Posterior cingulate gyrus (tissue), 11 donors: ENCODE measurements at places on chromosomes 12 and 14.

GRCh38 chr12:51834411-51834810, 14.1 kb downstream of the FIGNL2 start:
- peak; percentile 68 for DNase-seq

- DNase-seq = no peak
These were observed 2.6 kb downstream of the VDR start for GRCh38 chr12:47902131-47902639.

DNA sequence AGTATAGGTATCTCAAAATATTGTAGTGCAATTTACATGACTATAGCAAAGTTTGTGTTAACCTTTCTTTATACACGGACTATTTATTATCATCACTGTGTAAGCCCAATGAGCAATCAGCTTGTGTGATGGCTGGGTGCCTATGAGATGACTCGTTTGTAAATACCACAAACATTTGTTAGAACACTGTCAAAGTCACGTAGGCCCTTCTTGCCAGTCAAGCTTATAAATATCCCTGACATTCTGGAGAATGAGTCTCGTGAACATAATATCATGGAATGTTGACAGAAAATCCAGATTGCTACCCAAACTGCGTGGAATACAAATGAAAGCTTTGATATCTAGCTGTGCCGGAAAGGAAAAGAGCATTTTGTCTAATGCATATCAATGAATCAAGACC, 648.3 kb upstream of the MDGA2 start:
- DNase-seq = no peak

- DNase-seq = no peak
These were observed 51.8 kb downstream of the SMUG1 start for GRCh38 chr12:54136844-54137580.

GRCh38 chr14:85798856-85799255, 268.9 kb downstream of the FLRT2 start:
- DNase-seq = no peak

DNA sequence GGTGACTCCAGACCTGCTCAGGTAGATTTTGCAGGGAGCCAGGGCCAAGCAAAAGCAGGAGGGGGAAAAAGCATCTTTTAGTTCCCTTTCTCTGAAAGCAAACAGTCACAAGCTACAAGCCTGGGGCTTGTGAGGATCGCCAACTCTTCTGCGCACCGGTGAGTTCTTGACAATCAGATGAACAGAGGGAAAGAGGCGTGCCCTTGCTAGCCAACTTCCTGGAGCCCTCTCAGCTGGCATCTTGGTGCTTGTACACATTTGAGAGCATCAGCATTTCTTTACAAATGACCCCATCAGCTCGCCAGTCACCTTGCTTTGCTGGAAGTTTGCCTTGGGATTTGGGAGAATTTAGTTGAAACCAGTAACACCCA, 55.5 kb downstream of the ZNF664 start:
- DNase-seq = no peak

DNA sequence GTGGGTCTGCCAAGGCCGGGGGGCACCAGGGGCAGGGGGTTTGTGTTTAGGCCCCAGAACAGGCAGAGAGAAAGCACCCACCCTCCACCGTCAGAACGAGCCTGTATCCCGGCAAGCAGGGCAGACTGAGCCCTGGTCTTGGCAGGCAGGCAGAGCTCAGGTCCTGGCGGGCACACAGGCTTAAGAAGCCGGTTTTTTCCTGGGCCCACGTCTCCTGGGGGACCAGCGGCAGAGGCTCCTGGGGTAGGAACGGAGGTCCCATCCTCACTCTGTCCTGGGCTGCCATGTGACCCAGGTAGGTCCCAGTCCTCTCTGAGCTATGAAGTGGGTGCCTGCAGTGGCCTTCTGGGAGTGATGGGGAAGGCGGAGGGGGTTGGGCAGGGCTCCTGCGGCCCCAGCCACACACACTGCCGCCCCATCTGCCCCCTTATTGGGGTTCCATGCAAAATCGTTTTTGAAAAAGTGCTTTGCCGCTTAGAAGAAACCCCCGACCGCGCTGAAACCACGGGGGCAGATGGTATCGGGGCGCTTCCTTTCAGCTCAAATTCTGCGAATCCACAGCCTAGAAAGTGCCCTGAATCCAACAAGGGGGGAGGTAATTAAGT, 24.2 kb downstream of the SH2B3 start:
- DNase-seq = no peak

- DNase-seq = no peak
These were observed 12.0 kb downstream of the FBXO21 start for GRCh38 chr12:117178301-117178700.

DNA sequence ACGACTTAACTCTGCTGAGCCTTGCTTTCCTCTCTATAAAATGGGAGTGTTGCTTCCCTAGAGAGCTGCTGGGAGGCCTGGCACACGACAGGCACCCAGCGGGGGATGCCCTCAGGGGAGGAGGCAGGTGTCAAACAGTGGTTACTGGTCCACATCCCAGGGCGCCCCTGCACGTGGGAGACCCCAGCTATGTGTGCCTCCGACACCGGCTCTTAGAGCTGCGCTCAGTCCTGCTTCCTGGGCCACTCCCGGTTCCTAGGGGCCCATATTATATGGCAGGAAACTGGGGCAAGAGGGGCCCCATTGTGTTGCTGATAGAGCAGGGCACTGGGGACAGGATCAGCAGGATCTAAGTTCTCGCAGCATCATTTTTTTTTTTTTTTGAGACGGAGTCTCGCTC, 47.3 kb downstream of the CHGA start:
- DNase-seq = no peak

DNA sequence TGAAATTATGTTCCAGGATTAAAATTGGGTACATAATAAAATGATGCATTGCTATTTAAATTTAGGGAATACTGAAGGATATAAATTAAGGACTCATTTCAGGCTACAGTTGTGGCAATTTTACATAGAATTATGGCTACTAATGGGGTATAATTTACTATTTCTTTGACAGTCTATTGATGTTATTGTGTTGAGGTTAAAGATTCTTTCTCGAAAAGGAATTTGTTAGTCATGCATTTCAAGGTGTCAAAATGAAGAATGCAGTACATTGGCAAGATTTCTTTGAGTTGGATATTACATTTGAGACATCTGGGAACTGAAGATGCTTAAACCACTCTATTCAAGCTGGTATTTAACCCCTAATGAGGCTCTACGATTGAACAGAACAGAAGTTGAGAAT, 28.3 kb downstream of the SLC5A8 start:
- DNase-seq = no peak

- DNase-seq = no peak
These were observed 453.7 kb downstream of the RPL10L start for GRCh38 chr14:46197856-46198255.

DNA sequence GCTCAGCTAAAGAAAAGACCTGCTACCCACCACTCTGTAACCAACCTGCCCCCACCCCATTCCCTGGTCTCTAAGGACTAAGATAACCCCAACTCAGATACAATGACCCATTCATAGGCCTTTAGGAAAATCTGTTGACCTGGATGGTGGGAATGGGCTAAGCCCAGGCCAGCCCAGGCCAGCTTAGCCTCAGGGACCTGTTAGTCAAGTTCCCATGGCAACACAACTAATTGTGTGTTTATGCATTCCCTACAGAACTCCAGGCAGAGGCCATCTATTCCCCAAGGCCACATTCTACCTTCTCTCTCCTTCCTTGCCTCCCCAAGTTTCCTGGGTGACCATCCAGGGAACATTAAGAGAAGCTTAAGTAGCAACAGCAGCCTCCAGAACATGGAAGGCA, 16.1 kb upstream of the KRT8 start:
- no peak for DNase-seq

GRCh38 chr14:33959692-33960151, 8.8 kb upstream of the EGLN3 start:
- peak; percentile 48 for DNase-seq

DNA sequence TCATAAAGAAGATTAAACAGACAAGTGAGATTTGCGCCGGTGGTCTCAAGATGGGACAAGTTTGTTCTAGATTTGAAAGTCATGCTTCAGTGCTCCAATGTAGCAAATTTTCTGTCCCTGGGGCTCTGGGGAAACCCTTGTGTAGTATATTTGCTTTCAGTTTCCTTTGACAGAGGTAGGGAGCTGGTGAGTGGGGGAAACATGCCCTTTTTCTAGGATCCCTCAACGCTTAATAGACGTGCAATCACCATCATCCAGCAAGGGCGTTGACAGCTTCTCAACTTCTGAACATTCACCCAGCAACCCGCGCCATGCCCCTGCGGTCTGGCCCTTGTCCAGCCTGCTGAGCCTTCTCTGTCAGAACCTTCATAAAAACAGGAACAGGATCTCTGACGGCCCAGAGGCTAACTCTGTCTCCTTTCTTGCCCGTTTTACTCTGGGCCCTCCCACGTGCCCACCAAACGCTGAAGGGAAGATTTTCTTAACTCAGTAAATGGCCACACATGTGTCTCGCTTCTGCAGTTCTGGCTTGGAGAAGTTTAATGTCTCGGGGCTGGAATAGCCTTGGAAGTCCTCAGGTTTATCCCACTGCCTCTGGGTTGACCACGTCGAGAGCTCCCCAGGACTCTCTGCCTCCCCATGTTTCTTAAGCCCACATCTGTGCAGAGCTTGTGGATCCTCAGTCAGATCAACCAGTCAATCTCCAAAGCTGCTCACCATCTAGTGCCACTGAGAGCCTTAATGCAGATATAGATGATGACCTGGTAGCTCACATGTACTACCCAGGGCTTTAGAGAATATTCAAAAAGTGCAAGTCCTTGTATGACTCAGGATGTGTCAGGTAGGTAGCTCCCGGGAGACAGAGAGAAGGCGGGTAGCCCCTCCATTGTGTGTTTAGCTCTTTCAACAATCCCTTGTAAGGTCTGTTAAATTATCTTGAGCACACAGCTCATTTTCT, 58.1 kb upstream of the CCND2 start:
- DNase-seq = no peak

DNA sequence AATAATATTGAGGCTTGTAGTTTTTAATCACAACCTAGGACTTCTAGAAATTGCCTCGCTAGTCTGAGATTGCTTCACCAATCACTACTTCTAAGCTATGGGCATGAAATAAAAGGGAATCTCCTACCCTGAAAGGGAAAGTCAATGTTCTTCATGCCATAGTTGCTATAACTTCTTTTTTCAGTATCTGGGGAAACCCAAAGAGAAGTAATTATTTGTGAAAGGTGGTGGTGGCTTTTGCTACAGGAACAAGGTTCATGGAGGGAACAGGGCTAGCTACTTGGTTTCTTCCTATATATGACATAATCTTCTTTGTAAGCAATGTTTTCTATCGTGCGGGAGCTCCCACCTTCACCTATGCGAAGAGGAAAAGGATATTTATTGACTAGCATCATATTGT, 61.6 kb upstream of the DNM1L start:
- DNase-seq = no peak

DNA sequence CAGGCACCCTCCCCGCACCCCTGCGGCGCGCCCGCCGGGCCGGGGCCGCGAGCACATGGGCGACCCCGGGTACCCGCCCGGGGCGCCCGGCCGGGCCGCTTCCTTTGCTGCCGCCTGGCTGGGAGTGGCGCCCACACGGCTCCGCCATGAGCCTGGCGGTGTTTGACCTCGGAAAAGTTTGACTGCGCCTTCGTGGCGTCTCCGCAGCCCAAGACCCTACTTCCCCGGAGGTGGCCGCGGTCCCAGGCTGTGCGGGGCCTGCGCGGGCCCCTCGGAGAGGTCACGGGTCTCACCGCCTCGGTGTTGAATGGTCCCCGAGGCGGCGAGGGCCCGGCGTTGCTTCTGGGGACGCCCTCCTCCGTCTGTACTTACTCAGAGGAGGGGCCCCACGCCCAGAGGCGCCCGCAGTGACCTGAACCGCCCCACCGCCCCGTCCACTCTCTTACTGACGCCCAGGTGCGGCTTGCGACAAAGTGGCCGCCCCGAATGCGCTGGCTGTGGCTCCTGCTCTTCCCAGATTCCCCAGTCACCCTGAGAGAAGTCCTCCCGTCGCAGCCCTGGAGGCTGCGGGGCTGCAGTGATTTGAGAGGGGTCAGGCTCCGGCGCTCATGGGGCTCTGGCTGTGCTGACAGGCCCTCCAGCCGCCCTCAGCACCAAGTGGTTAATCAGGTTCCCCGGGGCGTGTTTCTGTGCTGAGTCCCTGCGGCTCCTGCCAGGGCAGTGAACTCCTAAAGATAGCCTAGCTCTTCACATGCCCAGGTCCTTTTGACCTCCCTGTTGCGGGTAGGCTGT, 5.8 kb downstream of the KMT5A start:
- no peak for DNase-seq

DNA sequence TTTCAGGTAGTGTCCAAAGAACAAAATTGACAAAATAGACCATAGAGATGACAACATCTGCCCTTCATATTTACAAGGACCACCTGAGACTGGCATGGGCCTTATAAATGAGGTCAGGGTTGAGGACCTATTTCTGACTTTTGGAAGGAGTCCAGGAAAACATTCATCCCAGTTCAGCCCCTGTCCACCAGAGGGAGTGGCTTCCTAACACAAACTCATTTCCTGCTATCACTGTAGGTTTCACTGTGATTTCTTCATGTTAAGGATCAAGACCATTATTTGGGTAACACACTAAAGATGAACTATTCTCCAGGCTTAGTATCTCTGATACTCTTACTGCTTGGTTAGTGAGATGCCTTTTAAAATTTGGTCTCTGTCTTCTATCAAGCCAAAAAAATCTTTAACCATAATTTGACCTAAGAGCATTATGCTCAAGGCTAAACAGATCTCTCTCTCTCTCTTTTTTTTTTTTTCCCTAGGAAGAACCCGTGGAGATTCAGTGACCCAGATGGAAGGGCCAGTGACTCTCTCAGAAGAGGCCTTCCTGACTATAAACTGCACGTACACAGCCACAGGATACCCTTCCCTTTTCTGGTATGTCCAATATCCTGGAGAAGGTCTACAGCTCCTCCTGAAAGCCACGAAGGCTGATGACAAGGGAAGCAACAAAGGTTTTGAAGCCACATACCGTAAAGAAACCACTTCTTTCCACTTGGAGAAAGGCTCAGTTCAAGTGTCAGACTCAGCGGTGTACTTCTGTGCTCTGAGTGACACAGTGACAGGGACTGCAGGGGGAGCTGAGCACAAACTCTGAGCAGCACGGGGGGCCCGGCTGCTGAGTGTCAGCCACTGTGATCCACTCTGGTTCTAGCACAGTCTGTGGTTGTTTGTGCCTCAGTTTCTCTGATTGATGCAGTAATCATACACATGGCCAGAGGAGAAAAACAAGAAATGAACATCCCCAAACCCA, 267.6 kb upstream of the OR4E1 start:
- no peak for DNase-seq

GRCh38 chr12:63206909-63207308, 55.9 kb upstream of the AVPR1A start:
- no peak for DNase-seq

- no peak for DNase-seq
These were observed 7.5 kb downstream of the RIMBP2 start for GRCh38 chr12:130708648-130709047.

GRCh38 chr12:101697930-101698799, 725 bp downstream of the CHPT1 start:
- DNase-seq = peak; percentile 38

DNA sequence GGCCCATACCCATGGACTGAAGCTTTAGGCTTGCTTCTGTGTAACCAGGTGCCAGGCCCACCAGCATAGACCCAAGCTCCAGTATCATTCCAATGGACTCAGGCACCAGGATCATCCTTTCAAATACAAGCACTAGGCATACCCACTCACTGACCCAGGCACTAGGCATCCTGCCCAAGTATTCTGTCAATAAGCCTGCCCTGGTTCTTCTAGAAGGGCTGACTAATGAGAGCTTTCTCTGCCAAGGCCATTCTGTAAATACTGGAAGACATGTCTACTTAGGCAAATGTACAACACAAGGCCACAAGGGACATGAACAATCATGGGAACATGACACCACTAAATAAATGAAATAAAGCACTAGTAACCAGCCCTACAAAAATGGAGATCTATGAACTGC, 352.2 kb downstream of the FSCB start:
- DNase-seq = no peak
